ENCODE measurements at places on chromosomes 3 and 15. TPM values are rescaled to one million over a fixed set of nuclear protein-coding genes. Genes with fewer than 3 reads are reported as not detected.
A peak's percentile ranks its signal among the peaks of the same experiment; 100 is the strongest.

The CCR3 gene
- total RNA-seq: not detected

The P2RY14 gene
- 11.6 TPM for total RNA-seq

The PEX11A gene
- 11.2 TPM for total RNA-seq

The ADAMTS7 gene
- total RNA-seq: 2.9 TPM

The CCR8 gene
- total RNA-seq: not detected

The PLCB2 gene
- total RNA-seq: 5.1 TPM

The GABRA5 gene
- total RNA-seq: not detected

The FBXW12 gene
- not detected for total RNA-seq

The XCR1 gene
- total RNA-seq: not detected

The COLQ gene
- total RNA-seq: 1.2 TPM

The BNC1 gene
- 0.55 TPM for total RNA-seq

The ROPN1 gene
- total RNA-seq: not detected

GRCh38 chr3:184335291-184335660 lies 2.1 kb upstream of the FAM131A start:
- no peak for DNase-seq
- H3K27me3 ChIP-seq: no peaks in the 10 kb centered on the region
- peaks cover 34% of the 10 kb centered on the region for H3K4me1 ChIP-seq

DNA sequence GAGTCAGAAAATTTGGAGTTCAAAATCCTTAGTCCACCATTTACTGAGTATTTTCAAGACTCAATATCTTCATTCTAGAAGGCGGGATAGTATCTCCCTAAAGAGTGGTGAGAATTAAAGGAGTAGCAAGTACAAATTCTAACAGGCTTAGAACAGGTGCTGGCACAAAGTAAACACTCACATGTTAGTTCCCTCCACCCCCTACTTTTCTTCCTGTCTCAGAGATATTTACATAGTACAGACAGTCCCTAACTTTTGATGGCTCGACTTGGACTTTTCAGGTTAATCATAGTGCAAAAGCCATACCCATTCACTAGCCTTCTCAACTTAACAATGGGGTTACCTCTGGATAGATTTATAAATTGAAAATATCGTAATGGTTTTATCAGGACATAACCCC lies 476.2 kb upstream of the RASGRP1 start:
- H3K4me3 ChIP-seq: no peak overlapping the region
- DNase-seq: no peak
- H3K27ac ChIP-seq: no peak overlapping the region
- H3K36me3 ChIP-seq: no peaks in the 10 kb centered on the region
- H3K4me1 ChIP-seq: no peaks in the 10 kb centered on the region

- peaks cover 3% of the 10 kb centered on the region for H3K27me3 ChIP-seq
- H3K4me1 ChIP-seq: peaks cover 6% of the 10 kb centered on the region
- DNase-seq: no peak
- no peak overlapping the region for H3K27ac ChIP-seq
- no peak overlapping the region for H3K4me3 ChIP-seq
- no peaks in the 10 kb centered on the region for H3K36me3 ChIP-seq
Observed at GRCh38 chr3:150180334-150180733, 209.6 kb upstream of the PFN2 start.

GRCh38 chr15:62624547-62625378 lies 417.8 kb upstream of the TPM1 start:
- H3K27me3 ChIP-seq: no peaks in the 10 kb centered on the region
- no peak for DNase-seq
- H3K4me1 ChIP-seq: peaks cover 18% of the 10 kb centered on the region
- peak overlapping the region; percentile 62 for H3K27ac ChIP-seq

GRCh38 chr3:134704133-134704532 lies 53.3 kb upstream of the KY start:
- H3K4me1 ChIP-seq: no peaks in the 10 kb centered on the region
- H3K36me3 ChIP-seq: no peaks in the 10 kb centered on the region
- no peaks in the 10 kb centered on the region for H3K27me3 ChIP-seq

DNA sequence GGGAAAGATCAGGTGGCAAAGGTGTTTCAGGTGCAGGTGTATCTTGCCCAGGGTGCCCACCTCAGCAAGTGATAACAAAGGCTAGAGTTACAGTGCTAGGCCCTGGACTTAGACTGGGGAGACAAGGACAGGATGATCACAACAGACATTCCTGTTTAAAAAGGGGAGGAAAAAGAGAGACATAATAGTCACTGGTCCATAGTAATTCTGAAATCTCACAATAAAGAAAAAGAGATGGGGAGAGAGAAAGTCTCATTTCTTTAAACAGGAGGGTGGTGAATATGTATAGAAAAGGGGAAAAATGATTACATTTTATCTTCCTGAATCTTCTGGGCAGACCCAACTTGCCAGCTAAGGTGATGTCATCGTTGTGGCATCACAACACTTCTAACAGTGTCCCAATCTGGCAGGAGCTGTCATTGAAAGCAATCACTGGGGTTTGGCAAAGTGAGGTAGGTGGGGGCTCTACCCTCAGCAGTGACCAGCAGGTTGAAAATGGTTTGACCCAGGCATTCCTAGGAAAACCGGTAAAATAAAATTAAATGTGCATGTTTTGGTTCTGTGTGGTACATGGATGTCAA lies 99.5 kb downstream of the ZNF621 start:
- no peak overlapping the region for H3K4me3 ChIP-seq
- no peak for DNase-seq
- no peaks in the 10 kb centered on the region for H3K4me1 ChIP-seq
- no peak overlapping the region for H3K27ac ChIP-seq
- no peaks in the 10 kb centered on the region for H3K27me3 ChIP-seq

DNA sequence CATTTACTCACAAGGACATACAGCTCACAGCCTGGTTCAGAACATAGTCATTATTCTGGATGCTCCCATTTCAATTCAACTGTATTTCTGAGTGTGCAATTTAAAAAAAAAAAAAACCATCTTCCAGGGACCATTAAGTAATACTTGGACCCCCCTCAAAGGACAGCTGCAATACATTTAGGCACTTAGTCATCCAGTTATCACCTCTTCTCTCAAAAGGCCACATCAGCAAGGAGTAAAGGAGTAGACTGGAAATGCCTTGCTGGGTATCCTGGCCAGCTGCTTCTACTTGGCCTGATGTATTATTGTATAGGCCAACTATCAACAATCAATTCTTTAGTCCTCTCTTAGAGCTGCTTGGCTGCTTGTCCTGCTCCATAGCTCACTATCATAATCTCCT lies 211.4 kb upstream of the SETMAR start:
- no peaks in the 10 kb centered on the region for H3K4me1 ChIP-seq
- no peak overlapping the region for H3K27ac ChIP-seq
- DNase-seq: no peak
- no peaks in the 10 kb centered on the region for H3K27me3 ChIP-seq

DNA sequence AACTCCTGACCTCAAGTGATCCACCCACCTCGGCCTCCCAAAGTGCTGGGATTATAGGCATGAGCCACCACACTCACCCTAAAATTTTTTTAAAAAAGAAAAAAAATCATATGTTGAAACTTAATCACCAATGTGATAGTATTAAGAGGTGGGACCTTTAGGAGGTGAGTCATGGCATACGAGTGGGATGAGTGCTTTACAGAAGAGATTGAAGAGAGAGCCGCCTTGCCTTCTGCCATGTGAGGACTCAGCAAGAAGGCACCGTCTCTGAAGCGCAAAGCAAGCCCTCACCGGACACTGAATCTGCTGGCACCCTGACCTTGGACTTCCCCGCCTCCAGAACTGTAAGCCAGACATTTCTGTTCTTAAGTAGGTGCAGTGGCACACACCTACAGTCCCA lies 5.5 kb downstream of the ARPIN start:
- H3K36me3 ChIP-seq: peaks cover 78% of the 10 kb centered on the region
- H3K4me3 ChIP-seq: no peak overlapping the region
- no peak overlapping the region for H3K27ac ChIP-seq
- no peaks in the 10 kb centered on the region for H3K27me3 ChIP-seq

GRCh38 chr3:172905451-172905850 lies 154.9 kb downstream of the ECT2 start:
- H3K4me3 ChIP-seq: no peak overlapping the region
- no peaks in the 10 kb centered on the region for H3K4me1 ChIP-seq
- DNase-seq: no peak
- H3K27me3 ChIP-seq: no peaks in the 10 kb centered on the region
- no peaks in the 10 kb centered on the region for H3K36me3 ChIP-seq
- no peak overlapping the region for H3K27ac ChIP-seq

DNA sequence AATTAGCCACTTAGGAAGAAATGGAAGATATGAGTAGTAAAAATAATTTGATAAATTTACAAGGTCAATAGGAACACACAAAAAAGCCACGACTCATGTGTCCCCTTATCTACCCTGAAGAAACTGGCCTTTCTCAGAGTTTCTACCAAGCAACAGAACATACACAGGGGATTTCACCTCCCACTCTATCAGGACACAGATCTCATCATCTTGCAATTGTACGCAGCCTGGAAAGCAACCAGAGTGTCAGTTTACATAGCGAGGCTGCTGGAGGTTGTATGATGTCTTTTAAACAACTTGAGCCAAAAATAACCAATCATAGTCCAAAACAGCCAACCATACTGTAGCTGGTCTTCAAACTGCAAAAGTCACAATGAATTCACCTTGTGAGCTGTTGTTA lies 19.7 kb upstream of the LMOD3 start:
- no peak overlapping the region for H3K4me3 ChIP-seq
- no peak for DNase-seq
- H3K36me3 ChIP-seq: no peaks in the 10 kb centered on the region
- H3K27me3 ChIP-seq: no peaks in the 10 kb centered on the region
- no peak overlapping the region for H3K27ac ChIP-seq

DNA sequence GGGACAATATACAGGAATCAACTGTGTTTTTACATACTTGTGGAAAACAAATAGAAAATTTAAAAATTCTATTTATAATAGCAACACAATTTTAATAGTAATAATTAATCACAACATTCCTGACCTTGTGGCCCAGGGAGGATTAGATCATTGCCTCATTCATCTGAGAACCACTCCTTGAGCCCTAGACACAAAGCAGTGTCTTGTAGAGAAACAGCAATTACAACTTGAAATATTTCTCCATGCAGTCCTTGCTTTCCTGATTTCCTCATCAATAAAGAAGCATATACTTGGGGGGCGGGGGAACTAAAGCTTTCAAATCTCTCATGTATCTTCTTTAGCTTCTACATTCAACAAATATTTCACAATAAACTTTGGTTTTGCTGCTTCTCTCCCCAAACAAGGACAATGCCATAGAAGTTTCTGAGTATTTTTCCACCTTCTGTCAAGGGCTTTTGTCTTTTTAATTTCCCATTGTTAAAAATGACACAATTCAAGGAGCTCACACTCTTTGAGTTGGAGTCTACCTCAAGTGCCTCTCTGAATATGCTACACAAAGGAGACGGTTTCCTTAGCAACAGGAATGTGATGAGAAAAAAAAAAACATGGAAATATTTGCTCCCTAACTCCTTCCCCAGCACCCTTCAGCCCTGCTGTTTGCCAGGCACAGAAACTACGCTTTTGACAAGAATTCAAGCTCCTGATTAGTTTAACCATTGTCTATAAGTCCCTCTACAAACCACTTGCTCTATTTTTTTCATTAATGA lies 118.8 kb downstream of the ARPP21 start:
- no peak overlapping the region for H3K4me3 ChIP-seq
- no peak for DNase-seq
- H3K36me3 ChIP-seq: no peaks in the 10 kb centered on the region
- no peaks in the 10 kb centered on the region for H3K27me3 ChIP-seq
- no peak overlapping the region for H3K27ac ChIP-seq
- H3K4me1 ChIP-seq: no peaks in the 10 kb centered on the region

GRCh38 chr3:18739099-18739433 lies 313.9 kb upstream of the SATB1 start:
- no peaks in the 10 kb centered on the region for H3K4me1 ChIP-seq
- DNase-seq: no peak
- no peaks in the 10 kb centered on the region for H3K27me3 ChIP-seq
- no peak overlapping the region for H3K4me3 ChIP-seq
- H3K27ac ChIP-seq: no peak overlapping the region
- no peaks in the 10 kb centered on the region for H3K36me3 ChIP-seq

GRCh38 chr3:153094386-153094785 lies 67.6 kb upstream of the RAP2B start:
- H3K4me1 ChIP-seq: peaks cover 13% of the 10 kb centered on the region
- no peak for DNase-seq
- H3K27ac ChIP-seq: no peak overlapping the region
- no peak overlapping the region for H3K4me3 ChIP-seq
- no peaks in the 10 kb centered on the region for H3K27me3 ChIP-seq

DNA sequence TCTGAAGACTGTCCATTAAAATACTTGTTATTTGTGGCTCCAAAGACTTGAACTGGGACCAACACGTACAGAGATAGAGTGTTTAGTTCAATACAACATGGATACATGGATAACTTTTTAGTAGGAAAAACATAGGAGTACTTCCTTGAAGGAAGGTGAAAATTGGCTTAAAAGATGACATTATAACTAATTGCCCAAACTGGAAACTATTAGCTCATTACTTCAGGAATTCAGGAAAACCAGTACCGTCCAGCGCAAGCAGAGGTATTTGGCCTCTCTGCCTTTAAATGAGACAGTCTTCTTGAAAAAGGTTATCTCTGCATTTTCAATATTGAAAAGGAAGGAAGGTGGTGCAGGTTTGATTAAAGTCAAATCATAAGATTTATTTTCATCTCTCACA lies 234.5 kb downstream of the IL5RA start:
- H3K36me3 ChIP-seq: no peaks in the 10 kb centered on the region
- H3K4me1 ChIP-seq: no peaks in the 10 kb centered on the region
- H3K4me3 ChIP-seq: no peak overlapping the region
- no peak for DNase-seq

DNA sequence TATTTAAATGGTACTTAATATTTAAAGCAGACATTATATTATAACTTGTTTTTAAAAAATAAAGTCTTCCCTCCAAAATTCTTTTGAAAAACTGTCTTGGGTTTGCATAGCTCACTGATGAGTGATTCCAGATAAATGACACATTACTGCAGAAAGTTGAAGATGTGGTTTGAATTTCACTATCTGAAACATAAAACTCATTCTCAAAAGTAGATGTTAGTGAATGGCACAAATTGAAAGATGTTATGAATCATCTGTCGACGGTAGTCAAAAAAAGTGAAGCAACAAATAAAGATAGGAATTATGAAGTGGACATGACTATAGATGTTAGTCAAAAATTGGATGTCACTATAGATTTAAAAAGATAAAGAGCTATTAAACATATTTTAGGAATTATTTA lies 280.5 kb downstream of the GAP43 start:
- no peak for DNase-seq
- H3K36me3 ChIP-seq: no peaks in the 10 kb centered on the region
- no peaks in the 10 kb centered on the region for H3K4me1 ChIP-seq
- H3K4me3 ChIP-seq: no peak overlapping the region

- no peak overlapping the region for H3K27ac ChIP-seq
- peaks cover 5% of the 10 kb centered on the region for H3K36me3 ChIP-seq
- no peaks in the 10 kb centered on the region for H3K27me3 ChIP-seq
- DNase-seq: no peak
- H3K4me1 ChIP-seq: no peaks in the 10 kb centered on the region
- H3K4me3 ChIP-seq: no peak overlapping the region
Observed at GRCh38 chr3:17307482-17307881, 422.7 kb downstream of the PLCL2 start.

DNA sequence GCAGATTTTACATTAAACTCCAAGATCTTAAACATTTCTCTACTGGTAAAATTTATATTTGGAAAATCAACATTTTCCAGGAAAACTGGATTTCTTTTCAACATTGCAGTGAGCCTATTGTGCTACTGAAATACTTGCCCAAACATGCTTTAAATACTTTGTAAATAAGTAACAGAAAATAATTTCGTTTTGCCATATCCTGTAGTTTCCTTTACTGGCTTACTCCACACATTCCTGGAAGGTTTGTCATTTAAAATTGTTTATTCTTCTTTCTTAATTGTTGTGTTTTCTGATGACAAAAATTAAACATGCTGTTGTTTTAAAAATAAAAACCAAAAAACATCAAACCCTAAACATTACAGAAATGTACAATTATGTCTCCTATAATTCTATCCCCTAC lies 22.0 kb downstream of the ACAD11 start:
- H3K27ac ChIP-seq: no peak overlapping the region
- no peak overlapping the region for H3K4me3 ChIP-seq
- no peaks in the 10 kb centered on the region for H3K4me1 ChIP-seq
- peaks cover 56% of the 10 kb centered on the region for H3K36me3 ChIP-seq

Measured in stomach (tissue), 19 donors.